Uterus (tissue), 4 donors: ENCODE measurements at places on chromosomes 12 and 14.

- no peak for DNase-seq
- no peak overlapping the region for H3K4me3 ChIP-seq
- no peaks in the 10 kb centered on the region for H3K27me3 ChIP-seq
- peaks cover 15% of the 10 kb centered on the region for H3K4me1 ChIP-seq
- H3K27ac ChIP-seq, result peak overlapping the region; percentile 16
Measured at GRCh38 chr12:13208533-13209435, 12.3 kb downstream of the EMP1 start.

DNA sequence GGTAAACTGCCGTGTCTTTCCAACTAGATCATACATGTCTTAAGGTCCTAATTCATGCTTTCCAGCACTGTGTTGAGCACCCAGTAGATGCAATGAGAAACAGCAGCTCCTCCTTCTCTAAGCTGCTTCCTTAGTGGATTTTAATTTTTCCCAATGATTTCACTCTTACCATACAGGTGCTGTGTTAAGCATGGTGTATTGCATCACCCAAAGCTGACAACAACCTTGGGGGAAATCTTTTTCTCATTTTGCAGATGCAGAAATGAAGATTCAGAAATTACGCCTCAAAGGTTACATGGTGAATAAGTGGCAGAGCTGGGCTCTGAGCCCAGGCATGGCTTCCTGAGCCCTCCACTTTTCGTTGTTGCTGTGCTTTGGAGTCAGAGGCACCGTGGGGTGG, 75.6 kb downstream of the NEDD1 start:
- H3K27me3 ChIP-seq, result no peaks in the 10 kb centered on the region
- no peaks in the 10 kb centered on the region for H3K4me1 ChIP-seq
- no peak overlapping the region for H3K27ac ChIP-seq
- no peak for DNase-seq

GRCh38 chr14:71408362-71409030, 501.2 kb downstream of the PCNX1 start:
- H3K36me3 ChIP-seq, result no peaks in the 10 kb centered on the region
- H3K27me3 ChIP-seq, result no peaks in the 10 kb centered on the region
- H3K27ac ChIP-seq, result no peak overlapping the region
- H3K4me1 ChIP-seq, result no peaks in the 10 kb centered on the region
- DNase-seq, result no peak

- no peak overlapping the region for H3K27ac ChIP-seq
- no peak for DNase-seq
- no peaks in the 10 kb centered on the region for H3K36me3 ChIP-seq
- no peaks in the 10 kb centered on the region for H3K27me3 ChIP-seq
- no peak overlapping the region for H3K4me3 ChIP-seq
Measured at GRCh38 chr12:101784376-101784775, 45.1 kb upstream of the SYCP3 start.
